ENCODE measurements at places on chromosomes 5 and 9.

DNA sequence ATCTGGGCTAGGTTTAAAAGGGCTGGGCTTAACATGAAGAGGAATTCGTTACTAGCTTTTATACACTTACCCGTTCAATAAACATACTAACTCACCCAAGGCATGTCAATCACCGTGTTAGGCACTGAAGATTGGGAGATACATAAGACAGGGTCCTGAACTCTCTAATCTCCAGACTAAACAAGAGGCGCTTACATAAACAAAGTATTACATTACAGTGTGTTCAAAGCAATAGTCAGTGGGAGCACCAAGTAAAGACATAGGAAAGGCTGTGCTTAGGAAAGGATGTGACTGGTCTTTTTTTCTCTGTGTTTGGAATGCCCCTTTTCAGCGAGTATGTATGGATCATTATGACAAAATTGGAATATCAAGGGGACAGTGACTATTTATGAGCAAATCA, 203.6 kb upstream of the ADRA1B start:
- no peak for DNase-seq

DNA sequence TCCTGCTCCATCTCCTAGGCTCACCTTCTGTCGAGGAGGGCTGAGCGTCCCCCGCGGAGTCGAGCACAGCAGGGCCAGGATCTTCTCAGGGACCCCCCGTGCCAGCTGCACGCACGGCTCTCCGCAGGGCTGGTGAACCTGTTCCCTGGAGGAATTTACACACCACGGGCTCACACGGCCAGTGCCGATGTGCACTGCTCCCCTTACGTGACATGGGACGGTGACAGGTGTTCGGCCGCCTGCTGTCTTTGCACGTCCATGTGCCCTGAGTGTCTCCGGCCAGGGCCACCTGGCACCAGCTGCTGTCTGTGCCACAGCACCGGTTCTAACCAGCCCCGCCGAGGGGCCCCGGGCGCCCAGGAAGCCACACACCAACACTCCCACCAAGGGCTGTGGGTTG, 8.7 kb upstream of the AGPAT2 start:
- DNase-seq, result no peak

DNA sequence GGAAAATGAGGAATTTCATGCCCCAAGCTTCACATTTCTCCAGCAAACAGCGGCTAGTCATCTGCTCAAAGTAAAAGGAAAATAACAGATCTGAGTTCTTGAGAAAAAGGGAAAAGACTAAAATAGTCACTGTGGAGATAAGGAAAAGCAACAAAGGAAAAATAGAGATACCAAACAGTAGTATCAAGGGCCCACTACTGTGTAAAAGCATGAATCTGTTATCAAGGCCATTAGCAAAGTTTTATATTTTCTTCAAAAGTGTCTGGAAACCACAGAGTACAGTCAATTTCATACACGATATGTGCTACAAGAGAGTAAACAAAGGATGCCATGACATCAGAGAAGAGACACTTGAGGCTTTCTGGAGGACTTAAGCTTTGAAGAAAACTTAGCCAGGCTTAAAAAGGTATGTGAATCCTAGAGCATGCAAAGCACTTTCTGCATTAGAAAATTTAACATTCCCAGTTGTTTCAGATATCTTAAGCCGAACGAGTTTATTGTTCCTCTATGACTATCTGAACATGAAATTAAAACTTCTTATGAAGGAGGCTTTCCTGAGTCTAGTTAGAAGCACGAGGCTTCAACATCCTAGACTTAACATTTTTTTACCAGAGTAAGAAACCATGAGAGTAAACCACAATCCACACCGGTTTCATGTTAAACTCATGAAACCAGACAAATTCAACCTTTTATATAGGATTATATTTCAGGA, 1.2 kb downstream of the TTC33 start:
- no peak for DNase-seq

GRCh38 chr5:111075520-111075919, 4.0 kb downstream of the TSLP start:
- DNase-seq, result no peak

- DNase-seq, result no peak
These were observed 199.9 kb upstream of the PIK3R1 start for GRCh38 chr5:68015381-68016302.

- no peak for DNase-seq
These were observed 368 bp downstream of the SURF1 start for GRCh38 chr9:133355881-133356357.

DNA sequence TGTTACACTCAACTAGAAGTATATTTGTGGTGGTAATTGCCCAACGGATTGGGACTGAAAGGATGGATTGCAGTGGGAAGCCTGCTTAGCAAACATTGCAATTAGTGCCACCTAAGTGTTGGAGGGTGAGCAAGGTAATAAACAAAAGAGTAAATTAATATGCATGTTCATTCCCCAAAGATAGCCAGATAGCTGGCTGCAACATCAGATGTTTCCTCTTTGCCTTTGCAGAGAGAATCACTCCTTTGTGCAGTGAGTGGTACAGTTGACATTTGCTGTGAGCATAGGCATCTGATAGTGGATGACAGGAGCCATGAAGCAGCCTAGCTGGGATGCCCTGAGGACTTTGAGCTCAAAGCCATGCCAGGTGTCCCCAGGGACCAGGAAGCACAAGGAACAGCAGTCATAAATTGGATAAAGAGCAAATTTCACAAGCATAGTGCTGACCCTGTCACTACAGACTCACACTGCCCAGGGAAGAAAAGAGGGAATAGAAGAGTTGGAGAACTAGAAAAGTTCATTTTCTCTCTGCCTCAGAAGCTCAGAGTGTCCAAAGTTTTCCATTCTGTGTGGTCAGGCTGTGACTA, 336.1 kb upstream of the SLC30A5 start:
- DNase-seq, result no peak

DNA sequence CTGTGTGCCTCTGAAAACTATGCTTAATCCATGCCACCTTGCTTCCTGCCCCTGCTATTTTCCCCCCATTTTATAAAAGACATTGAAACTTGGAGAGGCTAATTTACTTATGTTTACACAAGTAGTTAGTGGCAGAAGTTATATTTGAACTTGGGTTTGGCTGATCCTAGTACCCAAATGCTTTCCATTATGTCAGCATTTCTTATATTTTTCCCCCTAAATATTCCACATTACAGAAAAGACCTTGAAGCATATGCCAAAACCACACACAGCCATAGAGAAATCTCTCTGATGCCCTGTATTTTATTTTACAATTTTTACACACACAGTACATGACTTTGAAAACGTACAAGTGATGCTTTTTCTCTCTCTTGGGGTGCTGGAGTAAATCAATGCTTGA, 11.2 kb downstream of the C1QTNF2 start:
- DNase-seq, result no peak

DNA sequence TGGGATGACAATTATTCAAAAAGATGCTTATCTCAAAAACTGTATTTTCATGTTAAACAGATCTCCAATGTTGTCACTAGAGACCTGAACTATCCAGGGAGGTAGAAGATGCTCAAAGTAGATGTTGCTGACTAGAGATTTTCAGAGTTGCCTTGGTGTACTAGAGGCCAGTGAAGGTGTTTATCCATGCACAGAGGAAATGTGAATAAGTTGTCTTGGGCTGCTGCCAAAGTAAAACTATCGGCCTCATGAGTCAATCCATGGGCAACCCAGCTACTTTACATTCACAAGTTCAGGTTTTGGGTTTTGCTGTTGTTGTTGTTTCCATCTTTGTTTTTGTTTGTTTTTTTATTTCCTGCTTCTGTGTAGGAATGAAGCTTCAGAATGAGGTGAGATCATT, 141.1 kb upstream of the RANBP3L start:
- DNase-seq, result no peak

DNA sequence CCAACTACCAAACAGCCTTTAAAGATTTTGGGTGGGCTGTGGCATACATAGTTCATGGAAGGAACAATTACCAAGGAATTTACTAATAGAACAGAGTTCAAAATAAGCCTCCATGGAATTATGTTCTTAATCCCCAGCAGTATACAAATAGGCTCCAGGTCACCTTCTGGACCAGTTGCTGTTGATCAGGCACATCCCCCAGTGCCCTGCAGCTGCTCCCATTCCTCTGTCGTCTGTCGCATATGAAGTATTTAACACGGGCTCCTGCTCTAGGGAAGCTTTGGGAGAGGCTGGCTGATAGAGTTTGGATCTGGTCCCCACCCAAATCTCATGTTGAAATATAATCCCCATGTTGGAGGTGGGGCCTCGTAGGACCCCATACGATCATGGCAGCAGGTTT, 17.8 kb downstream of the SHC3 start:
- DNase-seq, result no peak

DNA sequence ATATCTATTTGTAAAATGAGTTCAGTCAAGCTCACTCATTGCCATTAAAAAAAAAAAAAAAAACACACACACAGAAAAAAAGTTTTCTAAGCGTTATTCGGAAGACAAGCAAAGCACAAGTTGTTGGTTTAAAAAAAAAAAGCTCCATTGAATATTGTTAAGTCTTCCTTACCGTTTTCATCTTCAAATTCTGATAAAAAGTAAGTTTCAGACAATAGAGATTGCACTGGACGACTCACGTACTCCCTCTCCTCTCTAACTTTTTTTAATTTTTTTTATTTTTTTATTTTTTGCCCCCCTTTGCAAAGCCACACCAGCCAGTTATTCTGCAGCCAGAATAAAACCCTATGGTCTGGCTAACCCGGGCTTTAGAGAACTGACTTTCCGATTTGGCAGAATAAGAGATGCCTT, 544 bp downstream of the ADAMTS6 start:
- DNase-seq, result no peak

- no peak for DNase-seq
These were observed 200.9 kb upstream of the RIOK2 start for GRCh38 chr5:97383996-97384395.

DNA sequence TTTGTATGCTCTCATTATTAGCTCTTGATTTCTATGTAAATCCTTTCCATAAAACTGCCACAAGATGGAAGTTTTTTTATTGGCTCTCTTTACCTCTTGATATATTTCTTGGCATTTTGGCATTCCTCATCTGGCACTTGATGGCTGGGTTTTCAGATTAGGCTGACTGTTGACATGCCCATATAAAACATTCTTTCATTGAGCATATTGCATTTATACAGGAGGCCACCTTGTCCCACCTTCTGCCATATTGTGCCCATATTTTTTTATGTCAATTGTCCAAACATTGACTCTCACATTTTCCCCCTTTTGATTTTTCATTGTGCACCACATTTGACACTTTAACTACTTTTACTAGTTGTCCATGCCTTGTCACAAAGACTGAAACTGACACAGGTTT, 182.9 kb downstream of the MEF2C start:
- DNase-seq, result no peak

DNA sequence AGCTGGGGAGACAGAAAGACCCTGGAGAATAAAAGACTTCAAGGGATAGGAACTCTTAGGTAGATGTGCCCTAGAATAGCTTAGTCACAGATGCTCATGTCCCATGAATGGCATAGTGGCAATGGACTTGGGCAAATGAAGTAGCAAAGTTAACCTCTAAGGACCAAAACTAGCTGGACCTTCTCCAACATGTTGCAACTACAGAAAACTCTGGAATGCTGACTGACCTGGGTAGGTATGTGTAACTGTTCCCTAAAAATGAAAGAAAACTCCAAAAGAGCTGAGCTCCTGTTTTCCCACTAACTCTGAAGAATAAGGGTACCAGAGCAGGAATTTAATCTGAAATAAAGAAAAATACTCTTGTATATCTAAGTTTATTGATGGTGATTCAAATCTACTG, 12.5 kb upstream of the LPAR1 start:
- DNase-seq, result no peak

GRCh38 chr9:109588415-109588814, 90.3 kb upstream of the PTPN3 start:
- DNase-seq, result no peak

DNA sequence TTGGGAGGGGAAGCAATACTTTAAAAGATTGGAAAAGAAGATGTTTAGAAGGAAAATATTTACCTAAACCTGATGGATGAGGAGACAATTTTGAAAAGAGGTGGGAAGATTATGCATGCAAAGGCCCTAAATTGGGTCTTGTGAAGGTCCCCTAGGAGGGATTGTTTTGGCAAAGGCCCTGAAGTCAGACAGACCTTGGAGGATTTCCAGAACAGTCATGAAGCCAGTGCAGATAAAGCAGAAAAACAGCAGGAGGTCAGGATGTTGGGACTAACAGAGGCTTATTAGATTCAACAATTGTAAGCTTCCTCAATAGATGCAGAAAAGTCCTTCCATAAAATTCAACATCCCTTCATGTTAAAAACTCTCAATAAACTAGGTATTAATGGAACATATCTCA, 361.0 kb upstream of the CDH6 start:
- no peak for DNase-seq

GRCh38 chr5:81010336-81011169, 50.4 kb downstream of the RASGRF2 start:
- no peak for DNase-seq

- DNase-seq, result no peak
These were observed 974.2 kb upstream of the C9orf72 start for GRCh38 chr9:28547527-28547926.

- peak; percentile 51 for DNase-seq
These were observed 60.6 kb downstream of the NSUN2 start for GRCh38 chr5:6572086-6572824.

DNA sequence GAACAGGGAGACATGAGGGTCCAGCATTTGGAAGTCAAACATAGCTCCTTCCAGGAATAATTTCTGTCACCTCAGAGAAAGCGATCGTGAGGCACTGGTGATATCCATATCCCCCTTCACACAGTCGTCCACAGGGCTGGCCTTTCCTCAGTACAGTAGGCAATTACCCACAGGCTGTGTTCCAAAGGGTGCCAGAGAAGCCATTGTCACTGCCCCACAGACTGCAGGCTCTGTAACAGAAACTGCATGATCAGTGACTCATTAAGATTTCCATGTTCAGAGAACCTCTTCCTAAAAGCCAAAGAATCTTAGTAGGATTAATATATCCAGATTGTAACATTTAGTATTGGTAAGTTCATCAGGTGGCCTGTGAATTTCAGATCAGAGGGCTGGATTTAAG, 127.6 kb downstream of the RPS23 start:
- DNase-seq, result peak; percentile 50

GRCh38 chr5:125215593-125215992, 469.2 kb upstream of the ZNF608 start:
- DNase-seq, result no peak

- DNase-seq, result no peak
These were observed 96.6 kb downstream of the DAB2IP start for GRCh38 chr9:121748074-121748473.
